ENCODE measurements at places on chromosomes 7 and 10. TPM values are rescaled to one million over a fixed set of nuclear protein-coding genes. Genes with fewer than 3 reads are reported as not detected.

ANLN gene
- total RNA-seq, result 87.9 TPM

ATRNL1 gene
- 0.12 TPM for total RNA-seq

NEBL gene
- total RNA-seq, result not detected

ADRB1 gene
- not detected for total RNA-seq

HMX2 gene
- not detected for total RNA-seq

SUN3 gene
- total RNA-seq, result 0.64 TPM

CHAT gene
- not detected for total RNA-seq

CTNNA3 gene
- total RNA-seq, result 0.58 TPM

CYCS gene
- total RNA-seq, result 108 TPM

FEZF1 gene
- total RNA-seq, result not detected
